ENCODE measurements at places on chromosomes 6 and 20. TPM values are rescaled to one million over a fixed set of nuclear protein-coding genes. Genes with fewer than 3 reads are reported as not detected.

Gene DOK5
- total RNA-seq, result 0.82 TPM

Gene MEI4
- 0.54 TPM for total RNA-seq

DNA sequence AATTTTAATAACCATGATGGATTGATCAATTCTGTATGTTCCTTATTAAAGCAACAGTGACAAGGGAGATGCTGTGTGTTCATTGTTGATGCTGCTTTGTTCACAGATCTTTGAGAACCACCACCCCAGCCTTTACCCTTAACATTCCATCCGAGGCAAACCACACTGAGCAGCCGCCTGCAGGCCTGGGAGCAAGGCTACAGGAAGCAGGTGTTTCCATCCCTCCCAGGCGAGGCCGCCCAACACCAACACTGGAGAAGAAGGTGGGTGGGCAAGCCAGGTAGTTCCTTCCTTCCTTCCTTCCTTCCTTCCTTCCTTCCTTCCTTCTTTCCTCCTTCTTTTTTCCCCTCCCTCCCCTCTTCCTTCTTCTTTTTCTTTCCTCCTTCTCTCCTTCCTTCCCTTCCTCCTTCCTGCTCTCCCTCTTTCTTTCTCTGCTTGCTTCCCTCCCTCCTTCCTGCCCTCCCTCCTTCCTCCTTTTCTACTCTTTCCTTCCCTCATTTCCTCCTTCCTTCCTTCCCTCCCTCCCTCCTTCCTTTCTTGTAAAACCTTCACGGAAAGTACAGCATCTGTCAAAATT, 13.7 kb downstream of the TTLL2 start:
- no peak for DNase-seq

DNA sequence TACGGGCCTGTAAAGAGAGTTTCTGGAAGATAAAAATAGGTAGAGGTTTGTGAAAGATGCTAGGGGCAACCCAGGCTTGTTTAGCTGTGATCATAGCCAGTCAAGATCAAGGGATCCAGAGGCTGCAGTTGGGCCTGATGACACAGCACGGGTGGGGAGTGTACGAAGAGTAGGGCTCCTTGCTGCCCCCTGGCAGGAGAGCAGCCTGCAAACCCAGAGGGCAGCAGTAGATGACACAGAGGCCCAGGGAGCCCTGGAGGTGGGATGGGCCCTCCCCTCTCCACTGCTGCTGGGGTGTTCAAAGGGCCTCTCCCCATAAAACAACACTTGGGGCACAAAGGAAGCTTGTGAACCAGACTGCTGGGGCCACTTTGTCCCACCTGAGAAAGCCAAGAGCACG, 47.2 kb downstream of the VEGFA start:
- no peak for DNase-seq

DNA sequence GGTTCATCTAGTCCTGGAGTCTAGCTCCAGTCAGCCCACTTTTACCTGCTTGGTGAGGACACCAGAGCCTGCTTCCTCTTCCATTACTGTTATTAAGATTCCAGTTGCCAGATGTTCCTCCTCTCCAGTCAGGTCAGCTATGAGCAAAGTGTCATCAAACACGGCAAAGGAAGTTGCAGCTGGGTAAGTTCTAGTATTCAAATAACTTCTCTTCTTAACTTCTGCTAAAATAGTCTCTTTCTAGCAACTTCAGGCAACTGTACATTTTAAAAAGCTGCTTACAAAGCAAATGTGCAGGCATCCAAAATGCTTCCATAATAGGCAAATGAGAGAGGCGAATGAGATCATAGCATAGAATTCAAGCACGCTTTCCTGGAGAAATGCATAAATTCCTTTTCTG, 18.4 kb upstream of the MRPS18A start:
- DNase-seq, result no peak

Gene RSPO3
- 4.5 TPM for total RNA-seq

Gene BCLAF1
- total RNA-seq, result 152 TPM

- no peak for DNase-seq
Observed at GRCh38 chr6:146301764-146302163, 241.9 kb upstream of the RAB32 start.

- DNase-seq, result peak; percentile 27
Observed at GRCh38 chr20:61499859-61500554, 247.9 kb downstream of the CDH4 start.

Gene DLK2
- 0.68 TPM for total RNA-seq

Gene SOX18
- total RNA-seq, result 0.60 TPM

DNA sequence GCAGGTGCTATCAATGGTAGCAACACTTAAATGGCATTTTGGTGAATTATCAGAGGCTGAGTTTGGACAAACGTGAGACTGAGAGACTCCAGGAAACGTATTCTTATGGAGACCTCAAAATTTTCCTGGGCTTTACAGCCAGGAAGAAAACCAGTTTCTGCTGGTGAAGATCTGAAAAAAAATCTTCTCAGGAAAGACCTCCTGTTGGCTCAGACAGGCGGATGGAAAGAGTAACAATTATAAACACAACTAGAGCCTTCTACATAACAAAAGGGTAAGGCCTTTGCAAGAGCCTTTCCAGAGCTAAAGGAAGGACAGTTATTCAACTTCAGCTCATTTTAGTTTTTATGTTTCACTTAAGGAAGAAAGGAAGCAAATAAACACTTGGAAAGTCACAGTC, 274.4 kb downstream of the THBS2 start:
- DNase-seq, result no peak

GRCh38 chr6:71040043-71040442, 83.2 kb upstream of the B3GAT2 start:
- DNase-seq, result no peak

DNA sequence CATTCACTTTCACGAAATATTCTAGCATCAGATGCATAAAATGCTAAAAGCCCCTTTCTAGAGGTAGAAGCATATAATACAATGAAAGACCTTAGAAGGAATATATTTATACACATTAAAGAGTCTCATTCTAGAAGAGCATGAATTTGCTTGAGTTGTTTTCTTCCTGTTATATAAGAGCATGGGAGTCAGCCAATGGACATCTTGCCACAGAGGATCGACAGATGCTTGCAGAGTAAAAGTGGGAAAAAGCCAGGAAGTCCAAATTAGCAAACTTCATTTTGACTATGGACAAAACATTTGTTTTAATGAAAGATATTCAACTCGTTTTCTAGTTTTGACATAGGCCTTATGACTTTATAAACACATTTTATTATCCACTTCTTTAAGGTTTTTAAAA, 44.2 kb upstream of the RIPPLY2 start:
- no peak for DNase-seq

DNA sequence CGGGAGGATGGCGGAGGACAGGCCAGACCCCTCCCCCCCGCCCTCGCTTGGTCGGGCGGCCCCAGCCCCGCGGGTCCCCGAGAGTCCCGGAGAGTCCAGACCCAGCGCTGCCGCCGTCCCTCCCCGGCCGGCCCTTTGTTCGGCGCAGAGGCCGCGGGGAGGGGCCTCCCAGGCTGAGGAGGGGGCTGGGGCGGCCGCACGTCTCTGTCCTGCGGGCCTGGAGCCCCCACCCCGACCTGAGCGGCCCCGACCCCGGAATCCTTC, 806 bp downstream of the KCNQ2 start:
- no peak for DNase-seq

GRCh38 chr20:21182832-21183563, 57.1 kb downstream of the KIZ start:
- peak; percentile 85 for DNase-seq

Gene PSMF1
- 133 TPM for total RNA-seq

DNA sequence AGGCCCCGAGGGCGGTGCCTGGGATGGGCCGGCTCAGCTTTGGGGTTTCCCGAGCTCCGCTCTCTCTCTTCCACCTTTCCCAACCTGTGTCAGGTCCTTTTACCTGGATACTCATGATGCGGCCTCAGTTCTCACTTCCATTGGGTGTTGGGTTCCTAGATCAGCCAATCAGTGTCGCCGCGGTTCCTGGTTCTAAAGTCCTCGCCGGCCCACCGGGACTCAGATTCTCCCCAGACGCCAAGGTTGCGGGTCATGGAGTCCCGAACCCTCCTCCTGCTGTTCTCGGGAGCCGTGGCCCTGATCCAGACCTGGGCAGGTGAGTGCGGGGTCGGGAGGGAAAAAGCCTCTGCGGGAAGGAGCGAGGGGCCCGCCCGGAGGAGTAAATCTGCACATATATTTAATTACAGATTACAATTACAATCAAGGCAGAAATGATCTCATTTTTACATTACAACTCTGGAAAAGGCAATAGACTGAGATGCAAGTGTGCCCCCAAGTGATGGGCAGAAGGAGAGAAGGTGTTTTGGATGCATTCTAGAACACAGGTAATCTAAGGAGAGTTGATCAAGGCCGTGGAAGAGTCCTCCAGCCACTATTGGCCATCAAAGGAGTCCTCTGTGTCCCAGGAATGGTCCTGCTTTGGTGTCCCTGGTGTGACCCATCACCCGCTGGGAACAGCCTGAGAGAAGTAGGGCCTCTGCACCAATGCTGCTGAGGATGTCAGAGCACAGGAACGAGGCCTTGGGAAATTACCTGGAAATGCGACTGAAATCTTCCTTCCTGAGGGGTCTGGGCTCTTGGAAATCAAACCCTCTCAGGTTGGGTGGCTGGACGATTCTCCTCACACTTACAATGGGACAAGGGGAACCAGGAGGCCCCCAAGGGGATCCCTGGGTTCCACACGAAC, 34.7 kb upstream of the MICB start:
- DNase-seq, result peak; percentile 65

Data from astrocyte (in vitro differentiated cells and primary cell).